ENCODE measurements at places on chromosomes 13 and 19.

DNA sequence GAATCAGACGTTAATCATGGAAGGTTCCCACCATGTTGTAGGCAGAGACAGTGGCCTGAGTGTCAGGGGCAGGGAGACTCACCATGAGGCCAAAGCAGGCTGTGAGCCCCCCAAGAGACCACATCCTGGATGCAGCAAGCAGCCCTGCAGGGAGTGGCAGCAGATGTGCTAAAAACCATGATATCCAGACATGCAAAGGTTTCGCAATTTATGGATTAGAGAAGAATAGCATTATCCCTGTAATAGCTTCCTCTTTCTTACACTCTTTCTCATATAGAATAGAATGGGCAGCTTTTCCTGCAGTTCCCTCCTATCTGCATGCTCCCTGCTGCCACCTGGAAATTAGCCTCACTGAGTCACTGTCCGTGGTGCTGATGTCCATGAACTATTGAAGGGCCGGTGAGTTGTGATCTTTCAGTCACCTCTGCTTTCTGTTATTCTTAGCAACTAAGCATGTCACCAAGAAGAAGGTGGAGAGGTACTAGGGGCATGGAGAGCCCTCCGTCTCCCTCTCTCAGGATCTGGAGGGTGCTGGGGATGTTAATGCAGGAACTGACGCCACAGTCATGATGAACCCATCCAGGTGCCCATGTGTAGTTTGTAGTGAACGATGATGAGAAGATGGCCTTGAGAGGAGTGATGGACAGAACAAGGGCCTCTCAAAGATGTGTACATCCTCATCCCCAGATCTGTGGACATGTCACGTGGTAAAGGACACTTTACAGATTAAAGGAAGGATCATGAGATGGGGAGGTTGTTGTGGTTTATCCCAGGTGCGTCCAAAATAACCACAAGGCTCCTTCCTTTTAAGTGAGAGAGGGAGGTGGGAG lies 9.9 kb downstream of the CEACAM4 start:
- DNase-seq = no peak

DNA sequence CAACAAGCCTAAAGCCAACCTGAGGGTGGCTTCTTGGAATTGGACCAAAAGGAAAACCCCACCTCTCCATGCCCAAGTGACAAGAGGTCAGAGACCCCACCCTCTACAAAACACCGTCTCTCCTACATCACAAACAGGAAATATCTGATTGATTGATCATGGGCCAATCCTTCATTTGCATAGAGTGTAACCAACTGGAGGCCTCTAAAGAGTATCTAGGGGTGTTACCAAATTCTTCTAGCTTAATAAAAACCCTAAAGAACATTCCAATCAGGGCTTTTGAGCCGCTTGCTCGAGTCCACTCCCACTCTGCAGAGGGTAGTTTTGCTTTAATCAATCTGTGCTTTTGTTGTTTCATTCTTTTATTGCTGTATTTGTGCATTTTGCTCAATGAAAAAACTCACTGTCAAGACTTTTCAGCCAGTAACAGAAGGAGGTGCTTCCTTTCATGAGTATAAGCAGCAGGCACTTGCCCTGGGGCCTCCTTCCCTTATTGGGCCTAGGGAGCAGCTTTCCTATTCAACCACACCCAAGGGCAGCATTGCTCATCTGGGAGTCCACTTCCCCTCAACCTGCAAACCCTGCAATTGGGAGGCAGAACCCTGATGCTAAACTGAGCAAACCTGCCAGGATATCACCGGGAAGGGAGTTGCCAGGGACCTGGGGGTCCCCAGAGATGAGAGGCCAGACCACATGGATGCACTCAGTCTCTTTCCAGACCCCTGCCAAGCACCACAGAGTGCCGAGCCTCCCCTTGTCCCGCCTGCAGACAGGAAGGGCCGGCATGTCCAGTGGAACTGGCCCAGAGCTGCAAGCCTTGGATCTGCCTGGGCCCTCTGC lies 154.3 kb upstream of the VSTM2B start:
- no peak for DNase-seq

- no peak for DNase-seq
Measured at GRCh38 chr19:6185835-6186834, 50.7 kb downstream of the ACSBG2 start.

- no peak for DNase-seq
Measured at GRCh38 chr13:31204592-31204991, 4.8 kb downstream of the B3GLCT start.

DNA sequence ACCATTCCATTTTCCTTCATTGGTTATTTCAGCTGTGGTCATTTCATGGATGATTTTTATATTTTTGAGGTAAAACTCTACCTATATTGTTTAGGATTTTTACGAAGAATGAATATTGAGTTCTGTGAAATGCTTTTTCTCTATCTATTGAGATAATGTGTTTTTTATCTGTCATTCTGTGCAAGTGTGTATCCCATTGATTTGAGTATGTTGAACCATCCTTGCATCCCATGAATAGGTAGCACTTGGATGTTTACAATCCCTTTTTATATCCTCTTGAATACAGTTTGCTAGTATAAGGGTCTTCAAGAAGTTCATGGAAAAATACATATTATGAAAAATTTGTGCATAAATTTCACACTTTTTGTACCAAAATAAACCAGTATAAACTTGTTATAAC lies 9.8 kb upstream of the ZNF525 start:
- no peak for DNase-seq

GRCh38 chr13:113852536-113853517 lies 11.0 kb downstream of the GAS6 start:
- no peak for DNase-seq

GRCh38 chr13:24196593-24197197 lies 36.2 kb downstream of the SPATA13 start:
- DNase-seq = no peak

DNA sequence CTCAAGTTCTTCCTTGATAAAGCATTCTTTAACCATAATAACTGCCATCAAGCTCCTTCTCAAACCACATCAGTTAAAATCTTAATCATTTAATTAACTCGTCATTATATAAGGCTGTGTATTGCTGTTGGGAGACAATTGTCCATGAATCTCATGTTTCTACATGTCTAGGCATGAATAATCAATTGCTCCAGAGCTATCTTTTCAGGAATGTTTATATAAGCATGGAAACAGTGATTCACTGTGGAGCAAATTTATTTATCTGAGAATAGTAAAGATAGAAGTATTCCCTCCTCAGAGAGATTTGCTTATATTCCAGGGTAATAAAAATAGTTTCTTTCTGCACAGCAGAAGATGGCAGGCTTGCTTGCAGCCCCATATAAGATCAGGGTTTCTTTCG lies 71.1 kb downstream of the CBY2 start:
- no peak for DNase-seq

GRCh38 chr13:71577127-71577526 lies 289.9 kb downstream of the DACH1 start:
- DNase-seq = no peak

DNA sequence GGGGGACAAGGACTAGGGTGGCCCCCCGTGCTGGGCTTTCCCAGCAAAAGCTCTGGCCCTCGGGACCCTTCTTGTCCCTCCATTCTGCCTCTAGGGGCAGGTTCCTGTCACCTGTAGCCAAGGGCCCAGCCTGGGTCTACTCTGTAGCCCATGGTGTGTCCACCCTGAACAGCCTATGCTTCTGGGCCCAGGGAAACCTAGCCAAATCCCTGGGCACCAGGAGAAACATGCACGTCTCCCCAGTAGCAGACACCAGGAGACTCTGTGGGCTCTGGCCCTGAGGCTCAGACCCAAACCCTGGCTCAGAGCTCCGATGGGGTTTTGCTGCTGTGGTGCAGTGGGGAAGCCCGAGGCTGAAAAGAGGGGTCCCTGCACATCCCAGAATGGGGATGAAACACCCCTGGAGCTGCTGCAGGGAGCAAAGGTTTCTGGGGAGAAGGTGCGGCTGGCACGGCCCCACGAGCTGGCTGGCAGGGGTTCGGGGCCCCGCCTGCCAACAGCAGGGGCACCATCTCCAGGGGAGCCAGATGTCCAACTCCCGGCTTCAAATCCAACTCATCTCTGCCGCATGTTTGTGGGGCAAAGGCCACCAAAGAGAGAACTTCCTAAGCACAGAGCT lies 18.2 kb downstream of the CEBPG start:
- DNase-seq = no peak

DNA sequence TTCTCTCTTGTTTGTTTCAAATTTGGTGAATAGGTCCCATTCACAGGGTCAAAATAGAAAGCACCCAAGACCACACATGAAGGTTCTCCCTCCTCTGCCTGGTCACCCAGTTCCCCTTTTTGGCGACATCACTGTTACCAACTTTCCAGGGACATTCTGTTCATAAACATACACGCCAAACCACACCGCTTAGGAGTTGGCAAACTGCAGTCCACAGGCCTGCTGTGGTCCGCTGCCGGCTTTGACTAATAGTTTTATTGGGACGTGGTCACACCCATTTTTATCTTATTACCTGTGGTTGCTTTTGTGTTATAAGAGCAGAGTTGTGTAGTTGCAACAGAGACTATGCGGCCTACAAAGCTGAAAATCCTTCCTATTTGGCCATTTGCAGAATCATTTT lies 24.2 kb downstream of the UHRF1 start:
- no peak for DNase-seq

DNA sequence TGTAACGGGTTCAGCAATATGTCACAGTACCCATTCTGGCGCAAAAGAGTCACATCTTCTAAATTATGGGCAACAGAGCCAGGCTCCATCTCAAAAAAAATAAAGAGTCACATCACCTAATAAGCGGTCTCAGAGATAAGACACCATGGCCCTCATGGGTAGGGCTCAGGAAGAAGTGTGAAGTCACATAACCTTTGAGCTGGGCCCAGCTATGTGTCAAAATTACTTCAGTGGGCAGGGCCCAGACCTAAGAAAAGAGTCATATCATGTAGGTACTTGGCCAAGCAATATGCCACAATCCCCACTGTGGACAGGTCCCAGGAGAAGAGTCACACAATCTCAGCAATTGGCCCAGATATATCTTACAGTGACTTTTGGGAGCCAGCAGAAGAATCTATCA lies 11.4 kb upstream of the ZNF91 start:
- no peak for DNase-seq

- no peak for DNase-seq
Measured at GRCh38 chr19:6906559-6907060, 19.2 kb downstream of the ADGRE1 start.

GRCh38 chr19:6551607-6552450 lies 21.0 kb downstream of the TNFSF9 start:
- DNase-seq = peak; percentile 35

- no peak for DNase-seq
Measured at GRCh38 chr13:45108716-45109101, 11.6 kb upstream of the GTF2F2 start.

DNA sequence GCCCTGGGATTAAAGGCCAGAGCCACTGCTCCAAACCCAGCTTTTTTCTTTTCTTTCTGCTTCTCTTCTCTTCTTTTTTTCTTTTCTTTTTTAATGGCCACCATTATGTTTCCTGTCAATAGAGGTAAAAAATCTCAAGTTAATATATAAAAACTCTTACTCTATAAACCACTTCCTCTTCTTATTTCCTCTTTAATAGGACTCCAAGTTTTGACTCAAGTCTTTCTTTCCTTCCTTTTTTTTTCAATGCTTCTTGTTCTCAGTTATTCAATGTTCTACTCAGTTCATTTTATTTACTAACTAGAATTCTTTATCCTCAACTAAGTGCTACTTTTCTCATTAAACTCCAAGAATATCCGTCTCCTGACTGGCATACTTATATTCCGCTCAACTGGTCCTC lies 27.1 kb upstream of the MYCBP2 start:
- DNase-seq = no peak

- DNase-seq = no peak
Measured at GRCh38 chr19:45515807-45516401, 8.6 kb downstream of the VASP start.

GRCh38 chr13:108527844-108528243 lies 101.6 kb upstream of the MYO16 start:
- DNase-seq = no peak

DNA sequence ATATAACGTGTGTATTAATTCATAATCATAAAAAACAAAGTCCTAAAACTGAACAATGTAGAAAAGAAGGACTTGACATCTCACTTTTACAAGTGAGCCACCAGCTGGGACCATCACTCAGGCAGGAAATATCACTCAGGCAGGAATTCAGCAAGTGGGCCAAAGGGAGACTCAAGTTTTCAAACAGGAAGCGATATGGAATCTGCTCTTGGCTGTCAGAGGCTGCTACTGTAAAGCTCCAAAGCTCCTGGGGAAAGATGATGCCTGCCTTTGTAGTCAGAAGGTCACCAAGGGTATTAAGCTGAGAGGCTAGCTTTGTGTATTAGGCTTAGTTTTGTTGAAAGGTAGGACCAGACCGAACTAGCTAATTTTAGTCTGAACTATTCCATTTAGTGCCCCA lies 5.5 kb upstream of the AKAP11 start:
- no peak for DNase-seq

GRCh38 chr13:52847682-52848432 lies 583 bp downstream of the PCDH8 start:
- DNase-seq = no peak

GRCh38 chr13:68345963-68346531 lies 1115.9 kb upstream of the PCDH9 start:
- no peak for DNase-seq

DNA sequence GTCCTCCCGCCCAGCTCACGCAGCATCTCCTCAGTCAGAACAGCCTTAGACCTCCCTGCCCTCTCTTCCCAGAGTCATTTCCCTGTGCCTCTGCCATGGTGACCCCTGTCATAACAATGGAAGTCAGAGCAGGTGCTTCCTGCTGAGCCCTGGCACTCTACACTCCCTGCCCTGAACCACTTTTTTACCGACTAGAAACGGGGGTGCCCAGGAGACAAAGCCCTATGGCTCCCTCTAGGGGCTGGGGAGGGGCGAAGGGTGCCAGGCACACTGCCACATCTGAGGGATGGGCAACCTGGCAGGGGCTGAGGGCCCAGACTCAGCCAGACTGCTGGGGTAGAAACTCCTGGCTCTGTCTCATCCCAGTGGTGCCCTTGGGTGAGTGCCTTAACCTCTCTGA lies 16.4 kb downstream of the ZNF574 start:
- DNase-seq = no peak

DNA sequence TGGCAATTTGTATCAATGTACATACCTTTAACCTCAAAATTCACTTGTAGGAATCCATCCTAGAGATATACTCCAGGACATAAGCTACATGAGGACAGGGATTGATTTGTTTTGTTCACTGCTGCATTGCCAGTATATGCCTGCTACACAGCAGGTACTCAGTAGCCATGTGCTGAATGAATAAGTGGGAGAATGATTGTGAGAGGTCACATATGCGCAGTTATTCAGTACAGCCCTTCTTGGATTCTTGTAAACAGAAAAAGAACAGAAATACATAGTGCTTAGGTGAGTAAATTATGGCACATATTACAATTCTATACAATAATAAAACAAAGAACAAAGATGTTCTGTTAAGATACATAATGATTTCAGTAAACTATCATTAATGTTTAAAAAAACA lies 133.3 kb downstream of the RNF17 start:
- DNase-seq = no peak

- no peak for DNase-seq
Measured at GRCh38 chr13:49524740-49525501, 29.2 kb downstream of the PHF11 start.
